ENCODE measurements at places on chromosomes 12 and 14. TPM values are rescaled to one million over a fixed set of nuclear protein-coding genes. Genes with fewer than 3 reads are reported as not detected.

DNA sequence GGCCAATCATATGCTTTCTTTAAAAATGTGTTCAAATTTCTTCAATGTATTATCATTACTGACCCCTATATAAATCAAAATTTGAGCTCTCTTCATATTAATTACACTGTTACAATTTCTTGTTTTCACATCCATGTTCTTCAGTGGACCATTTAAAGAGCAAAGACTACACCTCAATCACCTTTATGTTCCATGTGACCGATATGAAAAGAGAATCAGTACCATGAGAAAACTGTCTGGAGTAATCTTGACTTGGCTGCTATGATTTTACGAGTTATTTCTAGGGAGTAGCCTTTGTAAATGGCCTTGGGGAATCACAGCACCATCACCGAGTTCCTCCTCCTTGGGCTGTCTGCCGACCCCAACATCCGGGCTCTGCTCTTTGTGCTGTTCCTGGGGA, at the start of gene OR8S1:
TSS of gene OR8S1 (plus strand) at position 301 of the 400 bp plus-strand sequence. CDS start at position 301, 0 bp downstream.
- H3K4me3 ChIP-seq: no peak within 1 kb of the TSS

GRCh38 chr12:123083661-123084571, 67.0 kb downstream of the PITPNM2 start:
- DNase-seq: no peak
- no peak overlapping the region for H3K27ac ChIP-seq
- no peak overlapping the region for H3K4me3 ChIP-seq
- H3K4me1 ChIP-seq: no peaks in the 10 kb centered on the region

The KRT5 gene
- not detected for total RNA-seq

DNA sequence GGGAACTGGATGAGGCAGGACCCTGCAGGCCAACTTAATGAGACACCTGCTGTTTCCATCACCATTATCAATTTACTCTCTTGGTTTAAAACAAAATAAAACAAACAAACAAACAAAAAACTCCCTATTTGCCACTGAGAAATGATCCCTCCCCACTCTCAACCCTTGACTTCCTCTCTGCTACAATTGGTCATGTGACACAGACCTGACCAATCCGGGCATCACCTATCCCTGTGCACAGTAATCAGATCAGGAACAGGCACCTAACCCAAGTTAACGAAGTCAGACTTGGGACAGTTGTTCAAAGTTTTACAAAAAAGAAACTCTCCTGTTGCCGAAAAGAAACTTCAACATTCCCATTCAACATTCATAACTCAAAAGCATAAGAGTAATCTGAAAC, 58.4 kb downstream of the NELL2 start:
- H3K4me1 ChIP-seq: peaks cover 49% of the 10 kb centered on the region
- H3K27me3 ChIP-seq: no peaks in the 10 kb centered on the region
- H3K27ac ChIP-seq: no peak overlapping the region
- DNase-seq: no peak
- no peak overlapping the region for H3K4me3 ChIP-seq
- H3K36me3 ChIP-seq: no peaks in the 10 kb centered on the region

- no peak for DNase-seq
- H3K36me3 ChIP-seq: no peaks in the 10 kb centered on the region
- H3K27me3 ChIP-seq: no peaks in the 10 kb centered on the region
Measured at GRCh38 chr14:89675590-89675989, 258.6 kb upstream of the FOXN3 start.

- DNase-seq: no peak
- H3K27me3 ChIP-seq: no peaks in the 10 kb centered on the region
- H3K4me3 ChIP-seq: no peak overlapping the region
- H3K27ac ChIP-seq: no peak overlapping the region
- no peaks in the 10 kb centered on the region for H3K36me3 ChIP-seq
Measured at GRCh38 chr14:103139132-103140025, 16.1 kb downstream of the TNFAIP2 start.

GRCh38 chr12:29242921-29243431, 93.9 kb downstream of the FAR2 start:
- H3K4me1 ChIP-seq: peaks cover 6% of the 10 kb centered on the region
- DNase-seq: no peak
- no peaks in the 10 kb centered on the region for H3K36me3 ChIP-seq
- H3K27me3 ChIP-seq: no peaks in the 10 kb centered on the region

DNA sequence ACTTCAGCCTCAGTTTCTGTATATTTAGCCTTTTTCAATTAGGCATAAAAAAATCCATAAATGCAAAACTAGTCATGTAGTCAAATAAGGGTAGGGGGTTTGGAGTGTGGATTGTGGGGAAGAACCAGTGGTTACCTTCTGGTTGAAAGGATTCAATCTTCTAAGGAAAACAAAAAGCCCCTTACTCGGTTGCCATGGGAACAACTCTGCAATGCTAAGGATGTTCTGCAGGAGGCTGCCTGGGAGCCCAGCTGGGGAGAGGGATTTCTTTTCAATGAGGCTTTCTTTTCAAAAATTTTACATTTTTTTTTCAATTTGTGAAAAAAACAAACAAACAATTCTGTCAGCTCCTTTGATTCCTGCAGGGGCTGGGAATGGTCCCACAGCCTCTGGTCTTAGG, 67.2 kb downstream of the SLC8A3 start:
- no peak overlapping the region for H3K27ac ChIP-seq
- no peaks in the 10 kb centered on the region for H3K36me3 ChIP-seq
- H3K4me3 ChIP-seq: no peak overlapping the region
- H3K4me1 ChIP-seq: no peaks in the 10 kb centered on the region
- DNase-seq: no peak

DNA sequence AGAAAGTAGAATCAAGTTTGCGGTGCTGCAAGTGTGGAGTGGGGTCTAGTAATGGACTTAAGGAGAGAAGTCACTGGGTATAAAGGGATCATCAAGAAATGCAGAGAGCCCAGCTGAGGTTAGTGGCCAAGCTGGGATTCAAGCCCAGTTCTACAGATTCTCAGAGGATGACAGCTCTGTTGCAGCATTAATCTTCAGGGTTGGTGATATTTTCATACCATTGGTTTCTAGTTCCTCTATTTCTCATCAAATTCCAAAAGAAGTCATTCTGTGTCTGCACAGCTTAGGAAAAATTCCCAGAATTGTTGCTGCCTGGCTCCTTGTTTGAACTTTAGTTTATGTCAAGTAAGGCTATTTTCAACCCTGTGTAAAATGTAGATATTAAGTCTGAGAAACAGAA, 169.5 kb upstream of the NTF3 start:
- no peak overlapping the region for H3K4me3 ChIP-seq
- H3K4me1 ChIP-seq: no peaks in the 10 kb centered on the region
- H3K27me3 ChIP-seq: no peaks in the 10 kb centered on the region

GRCh38 chr14:92266216-92266615, 56.7 kb upstream of the SLC24A4 start:
- H3K36me3 ChIP-seq: no peaks in the 10 kb centered on the region
- H3K27me3 ChIP-seq: no peaks in the 10 kb centered on the region
- no peaks in the 10 kb centered on the region for H3K4me1 ChIP-seq

DNA sequence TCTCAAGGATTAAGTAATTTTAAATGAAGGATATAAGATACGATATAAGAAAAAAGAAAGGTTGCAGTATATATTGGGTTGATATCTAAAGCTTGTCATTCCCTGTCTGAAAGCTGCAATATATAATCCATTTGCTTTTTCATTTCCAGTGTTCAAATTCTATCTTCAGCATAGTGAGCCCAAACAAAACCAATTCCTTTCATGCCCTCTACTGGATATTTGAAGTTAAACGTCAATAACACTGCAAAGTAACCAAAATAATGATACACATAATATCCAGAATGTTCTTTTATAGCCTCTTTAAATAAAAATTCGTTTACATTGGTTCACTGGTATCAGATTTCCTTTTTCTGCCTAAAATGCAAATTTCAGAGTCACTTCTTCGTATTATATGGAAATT, 64.5 kb upstream of the DAAM1 start:
- no peaks in the 10 kb centered on the region for H3K36me3 ChIP-seq
- H3K4me1 ChIP-seq: no peaks in the 10 kb centered on the region
- H3K27ac ChIP-seq: no peak overlapping the region

DNA sequence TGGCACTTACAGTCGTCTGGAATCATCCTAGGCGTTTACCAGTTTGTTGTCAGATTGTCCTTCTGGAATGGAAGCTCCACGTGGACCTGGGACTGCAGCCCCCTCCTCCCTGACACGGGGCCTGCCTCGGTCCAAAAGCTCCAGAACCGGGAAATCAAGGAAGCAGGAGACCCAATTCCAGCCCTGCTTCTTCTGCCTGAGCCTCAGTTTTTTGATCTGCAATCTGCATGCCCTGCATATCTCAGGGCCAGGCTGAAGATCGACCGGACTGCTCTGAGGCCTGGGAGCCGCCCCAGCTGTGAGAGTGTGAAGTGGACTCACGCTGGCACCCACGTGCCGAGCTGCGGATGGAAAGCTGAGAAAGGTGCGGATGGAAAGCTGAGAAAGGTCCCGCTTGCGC, 98.6 kb downstream of the SETD3 start:
- no peaks in the 10 kb centered on the region for H3K4me1 ChIP-seq
- no peak overlapping the region for H3K27ac ChIP-seq
- H3K4me3 ChIP-seq: no peak overlapping the region
- H3K36me3 ChIP-seq: no peaks in the 10 kb centered on the region
- DNase-seq: no peak

- no peaks in the 10 kb centered on the region for H3K4me1 ChIP-seq
- H3K4me3 ChIP-seq: no peak overlapping the region
- DNase-seq: no peak
- H3K27ac ChIP-seq: no peak overlapping the region
- peaks cover 57% of the 10 kb centered on the region for H3K36me3 ChIP-seq
Measured at GRCh38 chr14:91186515-91187066, 57.9 kb downstream of the GPR68 start.

The SPX gene
- total RNA-seq: 0.49 TPM

The RIC8B gene
- total RNA-seq: 25.0 TPM

The IAPP gene
- not detected for total RNA-seq

DNA sequence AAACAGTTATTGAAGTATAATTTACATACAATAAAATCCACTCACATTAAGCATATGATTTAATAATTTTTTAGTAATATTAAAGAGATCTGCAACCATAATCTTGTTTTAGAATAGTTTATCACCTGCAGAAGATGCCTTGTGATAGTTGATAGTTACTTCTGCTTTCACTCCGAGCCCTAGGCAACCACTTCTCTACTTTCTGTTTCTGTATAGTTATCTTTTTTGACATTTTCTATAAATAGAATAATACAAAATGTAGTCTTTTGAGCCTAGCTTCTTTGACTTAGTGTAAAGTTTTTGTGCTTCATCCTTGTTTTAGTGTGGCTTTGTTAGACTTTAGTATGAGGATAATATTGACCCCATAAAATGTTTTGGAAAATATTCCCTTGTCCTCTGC, 111.0 kb downstream of the MNAT1 start:
- no peaks in the 10 kb centered on the region for H3K27me3 ChIP-seq
- H3K36me3 ChIP-seq: no peaks in the 10 kb centered on the region
- DNase-seq: no peak
- H3K4me3 ChIP-seq: no peak overlapping the region
- no peaks in the 10 kb centered on the region for H3K4me1 ChIP-seq

GRCh38 chr14:68662392-68662791, 130.5 kb downstream of the ZFP36L1 start:
- no peak overlapping the region for H3K4me3 ChIP-seq
- no peak overlapping the region for H3K27ac ChIP-seq
- peaks cover 33% of the 10 kb centered on the region for H3K4me1 ChIP-seq
- H3K36me3 ChIP-seq: no peaks in the 10 kb centered on the region
- DNase-seq: no peak
- no peaks in the 10 kb centered on the region for H3K27me3 ChIP-seq

DNA sequence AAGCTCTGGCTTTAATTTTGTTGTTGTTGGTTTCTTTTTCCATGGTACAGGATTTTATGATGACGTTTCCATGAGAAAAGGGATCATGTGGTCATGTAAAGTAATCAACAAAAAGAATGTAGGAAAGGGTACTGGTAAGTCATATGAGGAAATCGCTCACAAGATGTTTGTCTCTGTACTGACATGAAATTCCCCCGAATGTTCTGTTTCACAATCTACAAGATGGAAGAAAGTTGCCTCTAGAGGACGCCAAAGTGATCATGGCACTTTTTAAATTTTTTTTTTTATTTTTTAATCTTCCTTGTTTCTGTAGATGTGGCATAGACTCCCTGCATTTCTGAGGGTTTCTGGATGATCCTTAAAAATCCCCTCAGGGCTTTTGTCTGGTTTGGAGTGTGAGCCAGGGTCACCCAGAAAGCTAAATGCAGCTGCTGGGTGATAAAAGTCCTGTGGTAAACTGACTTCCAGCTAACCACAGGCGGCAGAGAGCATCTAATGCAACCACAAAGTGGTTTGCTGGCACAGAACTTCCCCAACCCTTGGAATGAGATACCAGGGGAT, 393.5 kb downstream of the CCDC91 start:
- H3K4me1 ChIP-seq: no peaks in the 10 kb centered on the region
- no peaks in the 10 kb centered on the region for H3K27me3 ChIP-seq
- no peak overlapping the region for H3K27ac ChIP-seq
- no peaks in the 10 kb centered on the region for H3K36me3 ChIP-seq

The SMCO2 gene
- total RNA-seq: not detected

DNA sequence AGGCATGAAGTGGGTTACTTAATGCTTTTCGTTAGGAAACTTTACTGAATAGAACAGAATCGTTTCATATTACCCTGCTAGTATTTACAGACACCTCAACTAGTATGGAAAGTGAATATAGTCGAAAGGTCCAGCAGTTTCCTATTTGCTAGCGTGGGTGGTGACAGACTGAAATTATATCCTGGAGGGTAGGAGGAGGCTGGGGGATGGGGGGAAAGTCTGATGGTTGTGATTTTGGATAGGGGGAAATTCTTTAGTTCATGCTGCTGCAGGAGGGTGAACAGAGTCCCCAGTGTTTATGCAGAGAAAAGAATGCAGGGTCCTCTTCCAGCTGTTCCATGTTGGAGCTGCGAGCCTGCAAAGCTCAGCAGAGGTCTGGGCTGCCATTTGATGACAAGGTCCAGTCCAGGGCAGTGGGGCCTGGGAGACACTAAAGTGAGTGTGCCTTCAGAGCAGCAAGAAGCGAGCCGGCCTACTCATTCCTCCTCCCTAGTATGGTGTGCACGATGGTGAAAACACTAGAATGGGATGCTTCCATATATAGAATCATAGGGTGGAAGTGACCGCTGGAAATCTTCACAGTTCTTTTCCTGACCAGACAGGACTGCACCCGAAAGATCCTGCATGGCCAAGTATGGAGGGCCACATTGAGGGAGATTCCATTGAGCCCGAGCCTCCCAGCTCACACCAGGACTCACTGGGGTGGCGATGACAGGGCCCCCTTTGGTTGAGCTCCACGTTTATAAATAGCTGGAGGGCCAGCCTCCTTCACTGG, 2.1 kb downstream of the SAMD4A start:
- H3K36me3 ChIP-seq: no peaks in the 10 kb centered on the region
- no peak overlapping the region for H3K4me3 ChIP-seq
- no peaks in the 10 kb centered on the region for H3K27me3 ChIP-seq

DNA sequence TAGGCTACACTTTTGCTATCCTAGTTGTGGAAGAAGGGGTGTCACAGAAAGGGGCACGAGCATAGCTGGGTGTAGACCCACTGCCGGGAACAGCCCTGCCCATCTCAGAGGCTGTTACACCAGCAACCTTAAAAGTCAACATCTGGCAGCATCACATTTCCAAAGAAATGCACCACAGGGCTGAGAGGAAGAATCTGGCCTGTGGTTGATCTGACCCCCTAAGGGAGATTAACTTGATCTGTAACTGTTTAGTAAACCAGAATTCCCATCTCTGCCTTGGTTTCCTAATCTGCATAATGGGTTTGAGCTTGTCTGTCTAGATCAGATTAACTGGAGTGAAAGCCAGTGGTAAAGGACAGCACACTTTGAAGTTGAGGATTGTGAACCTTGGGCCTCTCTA, 1.3 kb downstream of the LRP1-AS start:
- no peaks in the 10 kb centered on the region for H3K4me1 ChIP-seq
- no peaks in the 10 kb centered on the region for H3K36me3 ChIP-seq
- no peak for DNase-seq
- no peaks in the 10 kb centered on the region for H3K27me3 ChIP-seq

Data from CD4-positive, alpha-beta memory T cell (primary cell).